NCI-H1694 (cell line): ENCODE measurements at places on chromosomes 6 and 20.

DNA sequence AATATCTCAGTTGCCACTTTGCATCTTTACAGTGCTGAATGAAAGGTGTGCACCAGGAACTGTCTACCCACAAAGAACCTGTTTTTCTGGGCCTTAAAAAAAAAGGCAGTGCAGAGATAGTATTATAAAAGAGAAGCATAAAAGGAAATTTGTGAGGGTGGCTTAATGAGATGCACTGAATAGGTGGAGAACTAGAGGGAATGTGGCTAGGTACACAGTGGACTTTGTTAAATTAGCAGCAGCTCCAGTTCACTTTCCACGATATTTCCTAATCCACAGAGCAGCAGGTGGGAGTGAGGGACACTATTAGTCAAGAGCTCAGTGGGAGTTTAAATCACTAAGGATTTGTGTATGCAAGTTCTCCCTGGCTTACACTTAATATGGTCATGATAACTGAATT is 38.8 kb downstream of the MAP7 start:
- DNase-seq: no peak

DNA sequence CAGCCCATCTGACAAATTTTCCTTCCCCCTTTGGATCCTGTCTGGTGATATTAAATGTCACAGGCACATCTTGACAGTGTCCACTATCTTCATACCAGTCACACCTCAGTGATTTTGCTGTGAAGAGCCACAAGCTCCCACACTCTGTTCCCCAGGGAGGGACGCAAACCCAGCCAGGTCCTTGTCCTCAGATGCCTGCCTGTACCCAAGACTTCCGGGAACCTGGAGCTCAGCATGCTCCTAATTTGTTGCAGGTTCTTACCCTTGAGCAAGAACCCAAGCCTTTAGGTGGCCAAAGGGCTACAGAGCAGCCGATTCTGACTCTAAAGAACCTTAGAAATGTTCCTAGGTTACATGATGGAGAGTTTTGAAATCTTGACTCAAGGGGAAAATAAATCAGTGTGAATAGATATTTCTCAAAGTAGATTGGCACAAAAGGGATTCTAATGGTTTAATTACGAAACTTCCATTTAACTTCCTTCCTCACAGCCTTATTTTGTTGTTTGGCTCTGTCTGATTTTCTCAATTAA is 66.2 kb upstream of the MTHFD1L start:
- DNase-seq: no peak

DNA sequence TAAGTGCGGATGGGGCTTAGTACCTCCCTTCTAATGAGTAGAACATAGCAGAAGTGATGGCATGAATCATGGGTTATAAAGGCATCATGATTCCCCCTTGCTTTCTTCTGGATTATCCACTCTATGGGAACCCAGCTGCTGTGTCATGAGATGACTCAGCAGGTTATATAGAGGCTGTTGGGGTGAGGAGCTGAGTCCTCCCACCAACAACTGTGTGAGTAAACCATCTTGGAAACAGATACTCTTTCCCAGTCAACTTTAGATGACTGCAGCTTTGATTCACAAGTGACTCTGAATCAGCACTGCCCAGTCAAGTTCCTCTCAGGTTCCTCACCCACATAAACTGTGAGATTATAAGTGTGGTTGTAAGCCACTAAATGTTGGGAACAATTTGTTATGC is 46.3 kb downstream of the FAM83B start:
- DNase-seq: no peak

- no peak for DNase-seq
These were observed 12.8 kb upstream of the ELOVL2 start for GRCh38 chr6:11056871-11057270.

- DNase-seq: no peak
These were observed 228.8 kb downstream of the EPM2A start for GRCh38 chr6:145506565-145506964.

GRCh38 chr6:17945111-17945510 is 42.3 kb downstream of the KIF13A start:
- DNase-seq: no peak

GRCh38 chr6:8904754-8905153 is 469.4 kb upstream of the SLC35B3 start:
- DNase-seq: no peak

DNA sequence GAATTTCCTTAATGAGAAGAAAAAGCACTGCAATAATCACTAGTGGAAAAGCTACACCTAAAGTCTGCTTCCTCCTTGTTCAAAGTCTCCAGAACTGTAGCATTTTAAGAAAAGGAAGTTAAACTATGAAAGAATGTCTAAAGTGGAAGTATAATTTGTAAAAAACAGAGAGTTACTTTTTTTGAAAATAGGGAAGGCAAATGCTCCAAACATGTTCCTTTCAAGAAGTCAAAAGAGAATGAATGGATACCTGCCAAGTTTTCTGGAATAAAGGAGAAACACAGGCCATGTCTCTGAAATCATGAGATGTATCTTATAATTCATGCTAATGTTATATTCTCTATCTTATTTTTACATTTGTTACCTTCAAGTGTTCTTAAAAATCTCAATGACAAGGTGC is 60.7 kb upstream of the ADGRG6 start:
- DNase-seq: no peak

- no peak for DNase-seq
These were observed 515.2 kb upstream of the JARID2 start for GRCh38 chr6:14730654-14731053.

DNA sequence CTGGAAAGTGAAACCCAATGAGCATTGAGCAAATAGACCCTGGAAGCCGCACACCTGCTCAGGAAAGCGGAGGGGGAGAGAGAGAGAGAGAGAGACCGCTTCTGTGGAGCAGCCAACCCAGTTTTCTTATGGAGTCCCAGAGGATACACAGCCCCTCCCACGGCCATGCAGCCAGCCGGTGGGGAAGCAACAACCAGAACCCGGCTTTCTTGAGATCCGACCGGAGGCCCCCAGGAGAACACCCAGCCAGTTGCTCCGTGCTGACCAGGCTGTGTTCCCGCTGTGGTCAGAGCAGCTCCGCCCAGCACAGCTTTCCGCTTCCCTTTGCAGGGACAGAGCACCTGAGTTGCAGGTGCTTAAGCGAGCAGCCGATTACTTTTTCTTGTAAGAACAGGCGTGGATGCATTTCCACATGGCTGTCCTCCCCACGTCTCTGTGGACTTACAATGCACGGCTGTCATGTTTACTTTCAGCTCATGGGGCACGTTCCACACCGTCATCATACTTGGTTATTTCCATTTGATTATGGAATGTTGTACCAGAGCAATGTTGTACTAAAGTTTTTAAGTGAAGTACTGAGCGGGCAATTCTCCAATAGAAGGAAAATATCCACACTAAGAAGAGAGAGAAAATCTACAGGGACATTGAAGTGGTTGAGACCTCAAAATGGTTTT is 381.9 kb downstream of the THBS2 start:
- DNase-seq: no peak

GRCh38 chr6:11275598-11275997 is 43.1 kb upstream of the NEDD9 start:
- no peak for DNase-seq
